ENCODE measurements at places on chromosomes 13 and 19.

- DNase-seq = no peak
Measured at GRCh38 chr13:72853000-72853399, 71.1 kb downstream of the PIBF1 start.

DNA sequence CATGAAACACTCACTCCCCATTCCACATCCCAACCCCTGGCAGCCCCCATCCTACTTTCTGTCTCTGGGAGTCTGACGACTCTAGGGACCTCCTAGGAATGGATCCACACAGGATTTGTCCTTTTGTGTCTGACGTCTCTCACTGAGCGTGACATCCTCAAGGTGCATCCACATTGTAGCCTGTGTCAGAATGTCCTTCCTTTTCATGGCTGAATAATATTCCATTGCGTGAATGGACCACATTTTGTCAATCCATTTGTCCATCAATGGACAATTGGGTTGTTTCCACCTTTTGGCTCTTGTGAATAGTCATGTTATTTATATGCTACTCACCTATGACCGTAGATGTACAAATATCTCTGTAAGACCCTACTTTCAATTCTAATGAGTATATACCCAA lies 16.8 kb upstream of the NMRK2 start:
- DNase-seq = no peak

DNA sequence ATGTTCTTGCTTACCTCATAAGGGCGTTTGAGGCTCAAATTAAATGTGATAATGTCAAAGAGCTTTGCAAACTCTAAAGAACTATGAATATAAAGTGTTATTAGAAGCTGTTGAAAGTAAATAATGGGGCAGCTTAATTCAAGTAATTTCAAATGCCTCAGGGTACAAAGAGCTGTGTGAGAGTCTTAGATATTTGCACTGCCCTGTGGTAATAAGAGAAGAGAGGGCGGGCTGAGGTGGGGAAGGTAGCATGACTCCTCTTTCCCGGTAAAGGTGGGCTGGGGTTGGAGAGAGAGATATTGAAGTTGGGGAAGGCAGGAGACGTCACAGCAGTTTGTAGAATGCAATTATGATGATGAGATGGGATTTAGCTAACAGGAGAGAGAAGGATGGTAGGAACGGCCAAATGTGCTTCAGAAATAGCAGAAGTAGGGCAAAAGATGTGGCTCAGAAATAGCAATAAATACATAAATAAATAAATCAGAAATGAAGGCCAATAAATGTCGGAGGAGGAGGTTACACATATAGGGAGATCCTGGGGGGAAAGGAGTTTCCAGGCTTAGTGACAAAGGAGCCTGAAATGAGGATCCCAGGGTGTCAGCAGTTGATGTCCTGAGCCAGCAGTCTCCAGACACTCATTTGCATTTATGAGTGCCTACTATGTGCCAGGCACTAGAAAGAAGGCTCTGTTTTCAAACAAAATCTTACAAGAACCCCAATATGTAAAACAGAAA lies 35.7 kb upstream of the RCBTB2 start:
- DNase-seq = no peak

- DNase-seq = no peak
Measured at GRCh38 chr13:67519356-67519755, 289.2 kb upstream of the PCDH9 start.

GRCh38 chr13:95627590-95627989 lies 16.9 kb downstream of the DZIP1 start:
- no peak for DNase-seq

GRCh38 chr13:79674765-79675515 lies 194.0 kb downstream of the NDFIP2 start:
- DNase-seq = no peak

GRCh38 chr13:96381681-96382080 lies 291.8 kb downstream of the HS6ST3 start:
- no peak for DNase-seq

GRCh38 chr13:27482983-27483382 lies 32.6 kb upstream of the MTIF3 start:
- DNase-seq = no peak

- DNase-seq = no peak
Measured at GRCh38 chr13:21949818-21950429, 279.1 kb downstream of the FGF9 start.

DNA sequence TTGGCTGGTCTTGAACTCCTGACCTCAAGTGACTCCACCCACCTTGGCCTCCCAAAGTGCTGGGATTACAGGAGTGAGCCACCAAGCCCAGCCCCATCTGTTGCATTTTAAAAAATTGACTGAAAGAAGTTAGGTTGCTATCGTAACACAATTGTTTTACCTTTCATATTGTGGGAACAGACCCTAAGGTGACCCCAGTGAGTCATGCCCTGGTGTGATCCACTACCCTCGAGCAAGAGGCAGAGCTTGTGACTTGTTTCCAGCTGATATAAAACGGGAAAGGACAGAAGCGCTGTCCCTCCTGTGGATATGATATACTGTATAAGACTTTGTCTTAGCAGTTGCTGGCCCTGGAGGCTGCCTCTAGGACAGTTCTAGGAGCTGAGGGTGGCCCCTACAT lies 308.6 kb downstream of the HS6ST3 start:
- DNase-seq = no peak

DNA sequence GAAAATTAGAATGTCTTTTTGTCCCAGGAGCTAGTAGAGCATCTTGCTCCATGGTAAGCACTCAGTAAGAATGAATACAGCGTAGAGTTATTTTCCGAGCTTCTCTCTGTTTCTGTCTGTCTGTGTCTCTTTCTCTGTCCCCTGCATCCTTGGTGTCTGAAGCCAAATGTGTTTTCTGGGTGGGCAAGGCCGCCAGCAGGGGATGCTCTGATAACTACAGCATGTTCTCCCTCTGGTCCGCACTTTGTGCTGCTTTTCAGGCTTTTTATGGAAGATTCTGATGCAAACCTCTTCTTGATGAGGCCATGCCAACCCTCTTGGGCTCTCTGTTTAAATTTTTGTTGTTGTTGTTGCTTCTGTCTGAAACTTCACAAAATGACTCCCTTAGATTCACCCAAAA lies 142.8 kb upstream of the UBL3 start:
- DNase-seq = no peak

GRCh38 chr13:44171156-44171555 lies 202.5 kb upstream of the SERP2 start:
- DNase-seq = no peak

DNA sequence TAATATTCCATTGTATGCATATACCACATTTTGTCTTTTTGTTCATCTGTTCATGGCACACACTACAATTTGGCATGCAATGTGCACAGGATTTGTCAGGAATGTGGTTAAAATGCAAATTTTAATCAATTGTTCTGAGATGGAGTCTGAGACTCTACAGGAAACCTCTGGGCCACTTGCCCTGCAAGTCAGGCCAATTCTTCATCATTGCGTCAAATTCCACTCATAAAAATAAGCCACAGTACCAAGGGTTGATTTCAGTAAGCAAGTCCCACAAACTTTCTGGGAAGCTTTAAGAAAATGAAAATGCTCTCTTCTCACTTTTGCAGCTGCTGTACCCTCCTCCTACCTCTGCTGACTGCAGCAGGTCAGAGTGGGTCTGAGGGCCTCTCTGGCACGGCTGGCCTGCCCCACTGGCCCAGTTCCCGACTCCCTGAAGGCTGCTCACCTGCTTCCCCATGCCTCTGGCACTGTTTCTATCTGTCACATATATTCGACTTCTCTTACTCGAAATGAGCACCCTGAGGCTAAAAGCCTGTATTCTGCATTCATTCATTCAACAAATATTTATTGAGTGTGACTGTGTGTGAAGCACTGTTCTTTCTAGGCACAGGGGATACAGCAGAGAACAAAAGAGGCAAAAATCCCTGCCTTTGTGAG lies 83.8 kb upstream of the WASF3 start:
- no peak for DNase-seq

DNA sequence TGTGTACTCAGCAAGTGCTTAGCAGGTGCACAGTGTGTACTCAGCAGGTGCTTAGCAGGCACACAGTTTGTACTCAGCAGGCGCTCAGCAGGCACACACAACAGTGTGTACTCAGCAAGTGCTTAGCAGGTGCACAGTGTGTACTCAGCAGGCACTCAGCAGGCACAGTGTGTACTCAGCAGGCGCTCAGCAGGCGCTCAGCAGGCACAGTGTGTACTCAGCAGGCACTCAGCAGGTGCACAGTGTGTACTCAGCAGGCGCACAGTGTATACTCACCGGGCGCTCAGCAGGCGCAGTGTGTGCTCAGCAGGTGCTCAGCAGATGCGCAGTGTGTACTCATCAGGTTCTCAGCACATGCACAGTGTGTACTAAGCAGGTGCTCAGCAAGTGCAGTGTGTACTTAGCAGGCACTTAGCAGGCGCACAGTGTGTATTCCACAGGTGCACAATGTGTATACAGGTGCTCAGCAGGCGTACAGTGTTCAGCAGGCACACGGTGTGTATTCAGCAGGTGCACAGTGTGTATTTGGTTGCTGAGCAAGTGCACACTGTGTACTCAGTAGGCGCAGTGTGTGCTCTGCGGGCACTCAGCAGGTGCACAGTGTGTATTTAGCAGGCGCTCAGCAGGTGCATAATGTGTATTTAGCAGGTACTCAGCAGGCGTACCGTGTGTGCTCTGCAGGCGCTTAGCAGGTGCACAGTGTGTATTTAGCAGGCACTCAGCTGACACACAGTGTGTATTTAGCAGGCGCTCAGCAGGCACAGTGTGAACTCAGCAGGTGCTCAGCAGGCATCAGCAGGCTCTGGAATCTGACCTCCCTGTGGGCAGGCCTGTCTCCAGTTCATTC lies 15.1 kb downstream of the CRTC1 start:
- DNase-seq = no peak

GRCh38 chr13:94947392-94947791 lies 235.0 kb upstream of the SOX21 start:
- no peak for DNase-seq

- no peak for DNase-seq
Measured at GRCh38 chr13:95862408-95862807, 185.5 kb downstream of the DNAJC3 start.

- DNase-seq = no peak
Measured at GRCh38 chr19:8573316-8573715, 3.9 kb downstream of the MYO1F start.

GRCh38 chr13:110644892-110645521 lies 29.7 kb downstream of the NAXD start:
- DNase-seq = peak; percentile 50

- no peak for DNase-seq
Measured at GRCh38 chr13:40994581-40995230, 24.4 kb downstream of the ELF1 start.

DNA sequence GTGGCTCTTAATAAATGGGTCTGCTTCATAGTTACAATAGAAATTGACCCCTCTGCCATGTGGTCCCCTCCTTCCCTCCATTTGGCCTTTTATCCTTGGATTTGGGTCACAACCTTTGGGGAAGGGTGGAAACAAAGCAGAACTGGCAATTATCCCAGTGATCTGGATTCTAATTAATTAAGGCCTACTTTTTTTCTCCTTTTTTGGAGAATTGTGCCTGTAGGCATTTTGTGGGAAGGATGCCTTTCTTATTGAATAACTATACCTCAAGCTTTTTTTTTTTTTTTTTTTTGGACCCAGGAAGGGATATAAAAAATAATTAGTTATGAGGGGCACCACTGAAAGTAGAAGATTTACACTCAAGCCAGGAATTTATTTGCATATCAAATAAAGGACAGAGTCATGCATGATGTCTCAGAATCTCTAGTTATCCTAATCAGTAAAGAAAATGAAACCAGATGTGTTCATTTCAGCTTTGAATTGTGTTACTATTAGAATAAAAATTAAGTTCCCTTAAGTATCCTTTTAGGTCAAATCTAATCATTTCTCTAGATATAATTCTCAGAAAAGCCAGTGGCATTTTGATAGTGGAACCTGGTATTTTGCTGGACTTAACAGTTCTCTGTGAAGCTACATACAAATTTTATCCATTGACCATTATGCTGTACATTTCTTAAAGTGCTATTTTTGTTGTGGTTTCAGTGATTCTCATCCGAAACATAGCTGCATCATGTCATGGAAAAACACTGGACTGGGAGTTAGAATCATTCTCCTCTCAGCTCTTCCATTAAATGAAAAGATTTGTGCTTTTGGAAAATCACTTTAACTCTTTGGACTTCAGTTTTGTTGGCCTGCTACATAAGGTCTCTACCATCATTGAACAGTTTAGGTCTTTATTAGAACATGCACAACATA lies 129.3 kb downstream of the KCNRG start:
- no peak for DNase-seq

GRCh38 chr13:60012488-60012887 lies 151.2 kb downstream of the DIAPH3 start:
- no peak for DNase-seq

DNA sequence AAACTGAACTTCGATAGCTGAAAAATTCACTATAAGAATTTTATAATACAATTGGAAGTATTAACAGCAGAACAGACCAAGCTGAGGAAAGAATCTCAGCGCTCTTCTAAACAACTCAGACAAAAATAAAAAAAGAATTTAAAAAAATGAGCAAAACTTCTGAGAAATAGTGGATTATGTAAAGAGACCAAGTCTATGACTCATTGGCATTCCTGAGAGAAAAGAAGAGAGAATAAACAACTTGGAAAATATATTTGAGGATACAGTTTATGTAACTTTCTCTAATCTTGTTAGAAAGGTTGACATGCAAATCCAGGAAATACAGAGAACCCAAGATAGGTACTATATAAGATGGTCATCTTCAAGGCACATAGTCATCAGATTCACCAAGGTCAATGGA lies 25.4 kb downstream of the SLC25A15 start:
- no peak for DNase-seq

- no peak for DNase-seq
Measured at GRCh38 chr13:108214441-108215271, 680 bp downstream of the LIG4 start.

- peak; percentile 90 for DNase-seq
Measured at GRCh38 chr19:510606-511100, 3.4 kb downstream of the TPGS1 start.

GRCh38 chr19:52935434-52935833 lies 12.2 kb upstream of the ZNF888 start:
- DNase-seq = no peak

GRCh38 chr19:50269653-50270052 lies 59.5 kb downstream of the KCNC3 start:
- DNase-seq = no peak

- DNase-seq = no peak
Measured at GRCh38 chr19:35005256-35005977, 5.3 kb downstream of the GRAMD1A start.

GRCh38 chr13:24505756-24506155 lies 6.8 kb downstream of the PARP4 start:
- no peak for DNase-seq

GRCh38 chr19:31568724-31569123 lies 219.5 kb upstream of the TSHZ3 start:
- DNase-seq = no peak

DNA sequence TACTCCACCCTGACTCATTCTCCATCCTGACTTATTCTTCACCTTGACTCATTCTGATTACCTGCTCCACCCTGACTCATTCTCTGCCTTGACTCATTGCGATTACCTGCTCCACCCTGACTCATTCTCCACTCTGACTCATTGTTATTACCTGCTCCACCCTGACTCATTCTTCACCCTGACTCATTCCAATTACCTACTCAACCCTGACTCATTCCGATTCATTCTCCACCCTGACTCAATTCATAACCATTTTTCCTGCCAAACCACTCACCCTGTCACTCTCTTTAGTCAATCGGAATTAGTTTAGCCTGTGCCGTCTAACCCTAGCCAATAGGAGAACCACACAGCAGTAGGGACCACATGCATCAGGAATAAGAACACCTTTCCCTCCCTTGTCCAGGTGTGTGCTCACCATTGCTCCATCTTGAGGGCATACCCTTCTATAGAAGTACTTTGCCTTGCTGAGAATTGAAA lies 1227.4 kb upstream of the PCDH20 start:
- no peak for DNase-seq

All from naive thymus-derived CD8-positive, alpha-beta T cell (primary cell).